CD8-positive, alpha-beta T cell (primary cell): ENCODE measurements at places on chromosomes 1 and 21.

GRCh38 chr1:211007830-211008229 is 126.1 kb downstream of the KCNH1 start:
- DNase-seq = no peak

GRCh38 chr1:182829285-182829932 is 9.7 kb upstream of the DHX9 start:
- no peak for DNase-seq

- DNase-seq = no peak
Measured at GRCh38 chr1:236642763-236643162, 38.4 kb upstream of the HEATR1 start.

GRCh38 chr1:58585166-58585565 is 8.1 kb upstream of the TACSTD2 start:
- no peak for DNase-seq

DNA sequence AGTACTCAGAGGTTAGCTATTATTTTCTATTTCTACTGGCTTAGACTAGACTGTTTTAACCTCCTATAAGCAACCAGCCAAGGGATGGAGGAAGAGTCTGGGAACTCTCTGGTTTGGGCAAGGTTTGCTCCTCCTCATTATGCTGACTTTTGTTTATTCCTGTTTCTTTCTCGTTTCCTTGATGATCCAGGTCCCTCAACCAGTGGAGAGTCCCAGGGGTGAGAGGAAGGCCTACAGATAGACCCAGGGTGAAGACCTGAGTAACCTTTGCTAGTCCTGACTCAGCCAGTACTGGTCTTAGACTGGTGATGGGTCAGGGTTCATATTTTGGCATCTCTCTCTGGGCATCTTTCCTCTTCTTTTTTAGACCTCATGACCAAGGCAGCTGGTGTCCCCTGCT is 5.4 kb downstream of the TUFT1 start:
- no peak for DNase-seq

DNA sequence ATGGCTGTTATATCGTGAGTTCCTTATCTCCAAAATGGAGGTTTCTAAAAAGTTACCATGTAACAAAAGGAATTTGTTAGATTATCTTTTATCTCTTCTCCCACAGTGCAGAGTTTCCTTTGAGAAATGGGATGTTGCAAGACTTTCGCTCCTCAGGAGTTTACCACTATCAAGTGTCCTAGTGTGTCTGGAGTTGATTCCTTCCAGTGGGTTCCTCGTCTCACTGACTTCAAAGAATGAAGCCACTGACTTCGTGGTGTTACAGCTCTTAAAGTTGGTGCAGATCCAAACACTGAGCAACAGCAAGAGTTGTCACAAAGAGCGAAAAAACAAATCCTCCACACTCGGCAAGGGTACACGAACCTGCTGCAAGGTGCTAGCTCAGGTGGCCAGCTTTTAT is 37.0 kb downstream of the SPAG17 start:
- no peak for DNase-seq

- DNase-seq = no peak
Measured at GRCh38 chr21:45427331-45428271, 22.6 kb downstream of the COL18A1 start.
